ENCODE measurements at places on chromosomes 5 and 9.

DNA sequence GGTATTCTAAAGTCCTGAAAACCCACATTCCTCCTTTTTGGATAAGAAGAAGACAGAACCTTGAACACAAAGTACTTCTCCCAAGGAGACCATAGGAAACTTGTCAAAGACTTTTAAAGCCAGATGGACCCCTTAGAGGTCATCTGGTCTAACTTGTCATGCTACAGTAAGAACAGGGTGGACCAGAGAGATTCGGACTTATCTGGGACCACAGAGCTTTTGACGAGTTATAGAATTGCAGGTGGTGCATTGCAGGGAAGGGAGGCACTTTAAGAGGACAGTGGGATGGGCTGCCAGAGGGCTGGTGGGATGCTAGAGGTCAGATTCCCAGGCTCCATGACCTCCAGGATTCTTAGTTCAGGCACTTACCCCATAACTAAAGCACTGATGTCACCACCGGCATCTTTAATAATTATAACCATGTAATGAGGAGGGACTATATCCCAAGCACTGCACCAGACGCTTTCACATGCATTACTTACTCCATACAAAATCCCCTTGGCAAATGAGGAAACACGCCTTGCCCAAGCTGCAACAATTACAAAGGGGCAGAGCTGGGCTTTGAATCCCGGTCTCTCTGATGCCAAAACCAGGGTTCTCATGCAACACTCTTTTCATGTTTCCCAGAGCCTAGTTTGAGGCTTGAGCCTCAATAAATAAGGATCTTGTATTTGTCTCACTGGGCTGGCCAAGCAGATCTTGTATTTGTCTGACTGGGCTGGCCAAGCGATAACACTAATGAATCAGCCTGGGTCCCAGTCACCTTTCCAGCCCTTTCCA is 12.8 kb upstream of the GPX3 start:
- DNase-seq, result no peak

GRCh38 chr5:37962389-37962788 is 122.5 kb upstream of the GDNF start:
- DNase-seq, result no peak

DNA sequence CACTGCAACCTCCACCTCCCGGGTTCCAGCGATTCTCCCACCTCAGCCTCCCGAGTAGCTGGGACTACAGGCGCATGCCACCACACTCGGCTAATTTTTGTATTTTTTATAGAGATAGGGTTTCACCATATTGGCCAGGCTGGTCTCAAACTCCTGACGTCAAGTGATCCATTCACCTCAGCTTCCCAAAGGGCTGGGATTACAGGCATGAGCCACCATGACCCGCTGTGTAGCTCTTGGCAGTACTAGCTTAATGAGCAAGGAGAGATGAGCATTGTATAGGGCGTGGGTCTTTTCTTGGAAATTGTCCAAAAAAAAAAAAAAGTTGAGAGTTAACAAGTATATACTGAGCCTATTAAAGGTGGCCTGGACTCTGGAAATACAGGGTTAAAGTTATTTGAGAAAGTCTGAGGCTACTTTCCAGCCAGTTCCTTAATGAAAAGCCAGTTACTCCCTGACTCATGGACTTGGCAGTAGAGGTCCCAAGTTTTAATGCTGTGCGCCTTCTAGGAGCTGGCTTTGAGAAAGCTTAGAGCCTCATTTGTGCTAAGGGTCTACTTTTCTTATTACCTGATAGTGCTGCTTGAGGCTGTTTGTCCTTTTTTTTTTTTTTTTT is 4.2 kb upstream of the FGF18 start:
- no peak for DNase-seq

DNA sequence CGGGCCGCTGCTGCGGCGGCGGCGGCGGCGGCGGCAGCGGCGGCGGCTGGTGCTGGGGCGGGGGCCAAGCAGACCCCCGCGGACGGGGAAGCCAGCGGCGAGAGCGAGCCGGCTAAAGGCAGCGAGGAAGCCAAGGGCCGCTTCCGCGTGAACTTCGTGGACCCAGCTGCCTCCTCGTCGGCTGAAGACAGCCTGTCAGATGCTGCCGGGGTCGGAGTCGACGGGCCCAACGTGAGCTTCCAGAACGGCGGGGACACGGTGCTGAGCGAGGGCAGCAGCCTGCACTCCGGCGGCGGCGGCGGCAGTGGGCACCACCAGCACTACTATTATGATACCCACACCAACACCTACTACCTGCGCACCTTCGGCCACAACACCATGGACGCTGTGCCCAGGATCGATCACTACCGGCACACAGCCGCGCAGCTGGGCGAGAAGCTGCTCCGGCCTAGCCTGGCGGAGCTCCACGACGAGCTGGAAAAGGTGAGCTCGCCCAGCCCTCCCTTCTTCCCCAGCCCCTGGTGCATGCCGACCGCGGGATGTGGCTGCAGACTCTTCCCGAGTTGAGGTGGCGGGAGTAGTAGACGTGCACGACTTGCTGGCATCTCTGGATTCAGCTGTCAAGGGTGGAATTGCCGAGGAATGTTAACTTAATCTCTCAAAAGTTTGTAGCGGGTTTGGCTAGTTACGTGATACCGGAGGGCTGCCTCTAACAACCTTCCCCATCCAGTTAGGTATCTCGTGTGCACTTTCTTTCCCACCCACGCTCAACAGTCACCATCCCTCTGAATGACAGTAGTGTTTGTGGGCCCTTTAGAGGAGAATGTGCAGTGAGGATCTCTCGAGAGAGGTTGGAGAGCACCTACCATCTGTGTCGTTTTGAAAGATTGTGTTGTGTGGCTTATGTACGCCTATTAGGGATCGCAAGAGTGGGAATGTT is 932 bp downstream of the SLC12A2 start:
- DNase-seq, result peak; percentile 41

DNA sequence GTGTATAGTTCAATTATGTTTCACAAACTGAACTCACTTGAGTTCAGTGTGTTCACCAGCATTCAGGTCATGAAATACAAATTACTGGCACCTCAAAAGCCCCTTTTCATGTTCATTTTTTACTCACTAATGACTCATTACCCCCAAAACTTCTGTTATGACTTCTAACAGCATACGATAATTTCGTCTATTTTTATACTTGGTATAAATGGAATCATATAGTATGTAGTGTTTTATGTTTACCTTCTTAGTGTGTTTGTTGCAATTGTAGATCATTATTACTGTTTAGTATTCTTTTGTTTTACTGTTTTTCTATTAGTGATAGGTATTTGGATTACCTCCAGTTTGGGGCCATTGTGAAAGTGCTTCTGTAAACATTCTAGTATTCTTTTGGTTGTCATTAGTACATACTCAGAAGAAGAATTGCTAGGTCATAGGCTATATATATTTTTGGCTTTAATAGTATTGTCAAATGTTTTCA is 33.4 kb downstream of the DDX4 start:
- no peak for DNase-seq

- DNase-seq, result no peak
Measured at GRCh38 chr5:169838688-169839087, 141.6 kb downstream of the INSYN2B start.

GRCh38 chr5:174356536-174356935 is 311.0 kb downstream of the NSG2 start:
- DNase-seq, result no peak

DNA sequence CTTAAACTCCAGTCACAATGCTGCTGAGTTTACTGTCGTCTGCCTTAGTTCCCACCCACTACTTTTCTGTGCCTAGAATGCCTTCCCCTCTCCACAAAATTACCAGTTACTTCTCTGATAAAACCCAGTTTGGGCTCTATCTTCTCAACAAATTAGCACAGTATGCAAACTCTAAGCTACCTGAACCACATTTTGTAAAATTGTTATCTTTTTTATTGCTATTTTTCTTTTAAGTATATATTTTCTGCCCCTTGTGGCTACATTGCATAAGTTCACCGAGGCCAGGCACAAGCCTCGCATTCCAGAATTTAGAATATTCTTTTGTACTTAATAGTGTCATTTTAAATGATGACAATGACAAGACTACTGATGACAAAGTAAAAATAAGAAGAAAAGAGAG is 60.0 kb downstream of the POU5F2 start:
- no peak for DNase-seq

- DNase-seq, result no peak
Measured at GRCh38 chr5:150189728-150190502, at the start of gene SLC6A7. Gene SLC6A7, plus strand, starts transcription at chr5:150190062. Its CDS starts 266 bp downstream, at chr5:150190328.

DNA sequence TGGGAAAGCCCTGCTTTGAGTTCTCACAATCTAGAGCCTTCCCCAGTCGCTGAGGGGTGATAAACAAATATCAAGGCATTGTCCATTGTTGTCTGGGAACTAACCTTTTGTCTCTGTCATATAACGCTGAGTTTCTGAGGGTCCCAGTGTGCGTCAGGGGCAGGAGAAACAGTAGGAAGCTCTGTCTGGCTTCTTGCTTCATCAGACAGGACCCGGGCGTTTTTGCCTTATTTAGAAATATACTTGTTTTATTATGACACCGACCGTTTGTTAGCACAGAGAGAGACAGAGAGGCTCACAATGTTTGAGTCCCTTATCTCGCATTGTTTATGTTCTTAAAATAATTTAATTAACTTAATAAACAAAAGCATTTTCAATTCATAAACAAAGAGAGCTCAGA is 204.9 kb upstream of the GAS1 start:
- DNase-seq, result no peak

GRCh38 chr5:96566833-96567587 is 95.2 kb upstream of the CAST start:
- peak; percentile 84 for DNase-seq

DNA sequence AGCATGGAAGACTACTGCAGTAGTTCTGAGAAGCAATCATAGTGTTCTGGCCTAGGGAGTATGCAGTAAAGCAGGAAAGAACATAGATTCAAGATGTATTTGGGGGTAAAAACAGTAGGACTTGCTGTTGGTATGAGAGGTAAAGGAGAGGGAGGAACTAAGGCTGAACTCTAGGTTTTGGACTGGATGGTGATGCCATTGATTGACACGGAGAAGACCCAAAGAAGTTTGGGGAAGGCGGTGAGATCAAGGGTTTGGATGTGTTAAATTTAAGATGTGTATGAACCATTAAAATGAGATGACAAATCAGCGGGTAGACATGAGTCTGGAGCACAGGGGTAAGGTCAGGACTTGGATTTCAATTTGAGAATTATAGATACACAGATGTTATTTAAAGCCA is 2.0 kb upstream of the CDC37L1 start:
- DNase-seq, result no peak

All from lung microvascular endothelial cell (primary cell).